SK-N-MC (cell line): ENCODE measurements at places on chromosomes 2 and 18.

GRCh38 chr2:216842636-216843035, 17.2 kb downstream of the TNP1 start:
- DNase-seq = no peak

DNA sequence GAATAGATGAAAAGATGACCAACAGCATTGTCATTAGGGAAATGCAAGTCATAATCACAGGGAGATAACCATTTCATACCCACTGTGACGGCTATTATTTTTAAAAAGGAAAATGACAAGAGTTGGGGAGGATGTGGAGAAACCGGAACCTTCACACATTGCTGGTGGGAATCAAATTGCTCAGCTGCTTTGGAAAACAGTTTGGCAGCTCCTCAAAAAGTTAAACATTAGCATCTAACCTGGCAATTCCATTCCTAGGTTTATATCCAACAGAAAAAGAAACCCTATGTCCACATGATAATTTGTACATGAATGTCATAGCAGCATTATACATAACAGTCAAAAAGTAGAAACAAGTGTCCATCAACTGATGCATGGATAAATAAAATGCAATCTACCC, 58.2 kb downstream of the KCNG3 start:
- no peak for DNase-seq

- no peak for DNase-seq
Observed at GRCh38 chr18:76137216-76137615, 357.8 kb downstream of the ZNF516 start.

DNA sequence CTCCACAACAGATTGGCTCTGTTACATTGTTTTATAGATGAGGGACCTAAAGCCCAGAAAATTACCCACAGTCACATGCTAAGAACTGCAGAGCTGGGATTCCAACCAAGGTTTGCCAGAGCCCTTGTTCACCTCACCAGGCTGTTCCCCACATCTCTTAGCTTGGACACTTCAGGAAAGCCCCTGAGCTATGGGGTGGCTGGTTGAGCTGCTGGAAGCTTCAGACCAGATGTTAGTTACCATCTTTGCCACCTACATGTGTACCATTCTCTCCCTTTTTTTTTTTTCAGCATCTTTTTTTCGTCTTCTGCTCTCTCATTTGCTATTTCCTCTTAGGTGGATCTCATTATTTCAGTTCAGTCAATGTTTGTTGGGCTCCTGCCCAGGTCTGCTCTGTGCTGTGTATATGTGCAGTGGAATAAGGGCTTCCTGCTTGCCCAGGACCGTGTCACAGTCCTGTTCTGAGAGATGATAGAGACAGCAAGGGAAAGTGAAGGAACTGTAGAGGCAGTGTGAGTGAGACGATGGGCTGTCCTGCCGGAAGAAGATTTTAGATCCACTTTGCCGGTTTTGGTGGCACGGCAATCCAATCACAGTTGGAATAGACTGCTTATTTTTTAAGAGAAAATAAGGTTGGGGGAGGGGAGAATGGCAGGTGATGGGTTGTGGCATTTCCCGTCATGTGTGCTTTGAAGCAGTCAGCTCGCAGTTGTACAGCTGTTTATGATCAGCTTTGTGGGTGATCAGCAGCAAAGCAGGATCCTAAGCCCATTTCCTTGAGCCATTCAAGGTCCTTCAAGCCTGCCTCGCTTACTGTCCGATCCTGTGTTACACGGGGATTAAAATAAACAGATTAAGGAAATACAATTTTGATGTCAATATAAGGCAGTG, 152.6 kb downstream of the RTN4 start:
- DNase-seq = no peak

- no peak for DNase-seq
Observed at GRCh38 chr2:164681009-164681408, 59.7 kb upstream of the GRB14 start.

GRCh38 chr2:15939556-15939853, 845 bp upstream of the MYCN start:
- DNase-seq = no peak

DNA sequence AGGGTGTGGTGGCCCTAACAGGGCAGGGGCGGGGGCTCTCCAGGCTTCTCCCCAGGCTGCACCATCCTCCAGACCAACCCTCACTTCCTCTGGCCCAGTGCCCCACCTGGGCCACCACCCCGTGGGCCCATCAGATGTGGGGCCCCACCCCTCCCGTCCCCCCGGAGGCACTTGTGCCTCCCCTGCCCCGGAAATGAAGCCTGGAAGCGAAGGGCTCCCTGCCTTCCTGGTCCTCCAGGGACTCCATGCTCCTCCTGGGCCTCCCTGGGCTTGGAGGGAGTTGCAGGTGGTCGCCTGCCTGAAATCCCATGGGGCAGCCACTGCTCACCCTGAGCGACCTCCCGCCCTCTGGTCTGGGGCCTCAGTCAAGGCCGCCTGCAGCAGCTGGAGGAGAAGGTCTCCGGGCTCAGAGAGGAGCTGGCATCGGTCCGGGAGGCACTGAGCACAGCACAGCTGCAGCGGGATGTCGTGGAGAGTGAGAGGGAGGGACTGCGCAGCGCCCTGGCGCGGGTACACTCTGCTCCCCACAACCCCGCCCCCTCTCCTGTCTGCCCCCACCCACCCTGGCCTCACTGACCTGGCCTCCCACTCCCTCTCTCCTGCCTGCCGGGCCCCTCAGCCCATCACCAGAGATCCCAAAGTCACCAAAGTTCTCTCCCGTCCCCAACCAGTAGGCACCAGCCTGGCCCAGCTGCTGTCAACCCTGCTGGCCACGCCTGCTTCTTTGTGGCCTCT, 28.0 kb downstream of the CROCC2 start:
- no peak for DNase-seq

GRCh38 chr2:236859908-236860307, 225.8 kb upstream of the COPS8 start:
- no peak for DNase-seq

- no peak for DNase-seq
Observed at GRCh38 chr2:133262893-133263292, 305.4 kb downstream of the NCKAP5 start.

GRCh38 chr2:134405611-134406081, 151.8 kb downstream of the MGAT5 start:
- no peak for DNase-seq

- no peak for DNase-seq
Observed at GRCh38 chr2:234308073-234308812, 188.6 kb downstream of the ARL4C start.

GRCh38 chr2:172480301-172481218, 53.2 kb downstream of the ITGA6 start:
- DNase-seq = no peak

- no peak for DNase-seq
Observed at GRCh38 chr2:42050010-42050702, 2.3 kb downstream of the PKDCC start.

DNA sequence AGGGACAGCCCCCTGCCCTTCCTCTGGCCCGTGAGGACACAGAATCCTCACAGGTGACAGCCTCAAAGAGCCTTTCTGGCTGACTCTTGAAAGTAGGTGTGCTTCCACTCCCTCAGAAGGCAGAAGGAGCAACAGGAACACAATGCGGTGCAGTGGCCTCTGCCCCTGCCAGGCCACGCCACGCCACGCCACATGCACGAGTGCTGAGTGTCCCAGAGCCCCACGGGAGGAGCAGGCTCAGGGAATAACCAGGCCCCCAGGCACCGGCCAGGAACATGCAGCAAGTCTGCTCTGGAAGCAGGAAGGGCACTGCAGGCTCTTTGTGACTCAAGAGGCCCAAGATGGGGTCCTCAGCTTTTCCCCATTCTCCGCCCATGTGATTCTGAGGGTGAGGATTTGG, 18.1 kb upstream of the CCDC74B start:
- no peak for DNase-seq

DNA sequence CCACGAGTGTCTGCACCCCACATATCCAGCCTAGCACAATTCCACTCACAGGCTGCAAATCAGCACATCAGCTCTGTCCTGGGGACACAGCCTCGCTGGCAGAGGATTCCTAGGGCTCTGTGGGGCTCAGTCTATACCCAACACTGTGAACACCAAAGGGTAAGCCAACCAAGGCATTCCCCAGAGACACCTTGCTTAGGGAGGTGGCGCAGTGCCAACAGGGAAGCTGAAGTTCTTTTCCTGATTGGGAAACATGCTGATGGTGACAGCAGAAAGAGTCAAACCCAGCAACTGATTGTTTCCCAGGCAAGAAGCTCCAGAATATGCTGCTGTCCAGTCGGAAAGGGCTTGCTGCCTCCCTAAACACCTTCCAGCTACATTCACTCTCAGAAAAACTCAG, 55.8 kb downstream of the TTC32 start:
- no peak for DNase-seq

DNA sequence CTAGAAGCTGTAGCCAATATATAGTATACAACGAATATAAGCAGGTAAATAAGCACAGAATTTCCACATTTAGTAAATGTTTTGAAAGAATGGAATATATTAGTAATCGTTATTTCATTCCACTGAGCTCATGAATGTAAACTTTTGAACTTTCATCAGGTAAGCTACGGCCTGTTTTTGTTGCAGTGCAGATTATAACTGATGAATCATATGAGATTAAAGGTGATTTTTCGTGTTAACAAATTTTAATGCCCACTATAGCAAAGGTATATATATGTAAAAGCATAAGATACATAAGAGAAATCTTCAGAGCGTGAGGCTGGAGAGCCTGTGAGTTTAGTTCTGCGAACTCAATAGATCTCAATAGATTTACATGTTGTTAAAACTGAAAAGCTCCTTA, 1.1 kb downstream of the SCYGR1 start:
- DNase-seq = no peak

DNA sequence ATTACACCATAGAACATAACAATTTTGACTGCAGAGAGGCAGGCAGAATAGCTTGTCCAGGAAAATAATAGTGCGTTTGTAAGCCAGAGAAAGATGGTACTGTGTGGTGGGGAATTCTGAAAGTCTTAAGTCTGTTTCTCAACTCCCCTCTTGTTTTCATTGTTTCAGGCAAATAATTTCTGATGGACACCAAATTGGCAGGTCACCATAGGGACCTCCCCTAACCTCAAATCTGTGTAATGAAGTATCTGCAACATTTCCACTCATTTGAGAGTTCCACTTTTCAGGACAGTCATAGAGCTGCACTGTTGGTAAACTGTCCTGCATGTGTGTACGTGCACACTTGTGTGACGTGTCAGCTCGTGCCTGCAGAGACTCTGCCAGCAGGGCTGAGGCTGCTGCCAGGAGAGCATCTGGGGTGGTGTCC, 195.6 kb downstream of the AGAP1 start:
- no peak for DNase-seq

DNA sequence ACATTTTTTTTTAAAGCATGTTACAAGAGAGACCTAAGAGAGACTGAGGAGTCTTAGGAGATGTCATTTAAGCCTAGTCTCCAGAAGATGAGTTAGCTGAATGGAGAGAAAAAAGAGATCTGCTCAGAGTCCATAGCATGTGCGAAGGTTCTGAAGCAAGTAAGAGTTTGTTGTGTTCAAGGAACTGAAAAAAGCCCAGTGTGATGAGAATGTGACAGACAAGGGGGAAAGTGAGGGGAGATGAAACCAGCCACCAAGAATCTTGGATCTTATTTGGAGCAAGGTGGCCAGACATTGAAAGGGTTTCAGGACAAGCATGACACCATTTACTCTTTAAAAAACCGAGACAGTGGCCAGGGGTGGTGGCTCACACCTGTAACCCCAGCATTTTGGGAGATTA, 5.2 kb upstream of the MOB1A start:
- no peak for DNase-seq

DNA sequence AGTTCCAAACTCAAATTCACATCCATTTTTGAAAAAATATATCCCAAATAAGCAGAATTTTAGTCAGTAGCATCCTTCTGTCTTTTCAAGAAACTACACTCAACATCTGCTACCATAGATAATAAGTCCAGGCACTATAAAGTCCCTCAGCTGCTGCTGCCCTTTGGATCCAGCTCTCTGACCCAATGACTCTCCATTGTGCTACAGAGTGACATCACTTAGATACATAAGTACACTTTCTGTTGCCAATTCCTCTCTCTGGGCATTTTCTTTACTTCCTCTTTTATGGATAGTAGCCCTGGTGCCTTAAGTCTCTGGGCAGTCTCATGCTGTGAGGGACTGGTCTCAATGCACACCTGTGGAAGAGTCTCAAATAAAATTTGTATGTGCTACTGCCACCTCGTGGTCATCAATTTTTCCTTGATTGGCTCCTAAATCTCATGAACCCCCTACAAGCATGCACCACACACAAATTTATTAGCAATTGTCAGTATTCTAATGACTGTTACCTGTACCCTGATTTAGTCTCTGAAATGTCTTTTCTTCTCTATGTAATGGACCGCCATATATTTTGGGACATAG, 219.2 kb downstream of the LRP1B start:
- no peak for DNase-seq

DNA sequence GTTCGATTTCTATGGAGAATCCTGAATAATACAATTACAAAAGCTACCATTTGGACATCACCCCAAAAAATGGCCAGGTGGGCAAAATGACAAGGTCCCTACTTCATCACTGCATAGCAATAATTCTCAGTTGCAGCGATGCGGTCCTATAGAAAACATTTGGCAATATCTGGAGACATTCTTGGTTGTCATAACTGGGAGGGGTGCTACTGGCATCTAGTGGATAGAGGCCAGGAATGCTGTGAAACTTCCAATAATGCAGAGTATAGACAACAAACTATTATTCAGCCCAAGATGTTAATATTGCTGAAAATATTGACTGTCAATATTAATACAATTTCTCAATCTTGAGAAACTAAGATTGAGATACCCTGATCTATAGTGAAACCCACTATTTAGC, 637.8 kb upstream of the PKDCC start:
- no peak for DNase-seq

DNA sequence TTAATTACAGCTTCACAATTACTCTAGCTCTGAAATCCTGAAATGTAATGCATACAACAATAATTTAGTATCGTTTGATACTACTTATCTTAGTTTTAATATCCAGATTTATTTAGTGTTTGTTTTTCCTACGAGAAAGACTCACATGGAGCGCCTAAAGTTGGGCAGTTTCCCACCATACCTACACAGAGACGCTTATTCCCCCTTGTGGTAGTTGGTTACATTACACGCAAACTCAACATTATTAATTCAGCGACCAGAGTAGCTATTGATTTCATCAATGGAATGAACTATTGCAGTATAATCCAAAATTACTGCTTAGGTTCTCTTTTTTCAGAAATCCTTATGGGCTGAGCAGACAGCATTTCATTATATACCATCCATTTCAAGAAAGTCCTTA, 164.0 kb upstream of the REG3G start:
- DNase-seq = no peak

- DNase-seq = no peak
Observed at GRCh38 chr2:85106489-85107180, 26.6 kb upstream of the TCF7L1 start.

DNA sequence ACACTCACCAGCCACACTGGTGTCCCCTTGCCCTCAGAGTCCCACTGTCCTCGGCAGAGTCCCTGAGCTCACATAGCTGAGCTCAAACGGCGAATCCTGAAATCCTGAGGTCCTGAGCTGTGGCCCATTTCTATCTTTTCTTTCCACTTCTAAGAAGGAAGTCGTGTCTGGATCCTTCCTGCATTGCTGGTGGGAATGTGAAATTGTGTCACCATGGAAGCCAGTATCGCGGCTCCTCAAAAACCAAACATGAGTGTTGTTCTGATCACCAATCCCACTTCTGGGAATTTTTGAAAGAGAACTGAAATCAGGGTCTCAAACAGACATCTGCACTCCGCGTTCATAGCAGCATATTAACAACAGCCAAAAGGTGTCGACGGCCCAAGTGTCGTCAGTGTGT, 244.7 kb downstream of the EIPR1 start:
- no peak for DNase-seq
